Activated CD4-positive, alpha-beta memory T cell treated with anti-CD3 and anti-CD28 coated beads for 36 hours (primary cell): ENCODE measurements at places on chromosomes 3 and 15. TPM values are rescaled to one million over a fixed set of nuclear protein-coding genes. Genes with fewer than 3 reads are reported as not detected.

The MST1R gene
- total RNA-seq = 0.39 TPM

The NBEAL2 gene
- 117 TPM for total RNA-seq

The SMARCC1 gene
- total RNA-seq = 90.3 TPM

The C3orf80 gene
- not detected for total RNA-seq

The ZMAT3 gene
- 9.0 TPM for total RNA-seq

The WDR72 gene
- total RNA-seq = not detected

The SKIC8 gene
- 51.3 TPM for total RNA-seq

The ZKSCAN7 gene
- 1.3 TPM for total RNA-seq

The C3orf20 gene
- total RNA-seq = 0.07 TPM

The STRC gene
- total RNA-seq = 0.57 TPM

The KY gene
- total RNA-seq = not detected

The TRIM71 gene
- 0.02 TPM for total RNA-seq

The LTK gene
- total RNA-seq = 0.34 TPM

The UPK1B gene
- not detected for total RNA-seq

The RAD51 gene
- 70.0 TPM for total RNA-seq

The ADAMTS17 gene
- 1.2 TPM for total RNA-seq

The EFHB gene
- total RNA-seq = 0.57 TPM

The HDAC11 gene
- 3.3 TPM for total RNA-seq

The GUCA1C gene
- not detected for total RNA-seq

The ARRDC4 gene
- 0.24 TPM for total RNA-seq

The P2RY14 gene
- total RNA-seq = 0.17 TPM

The CLPX gene
- 58.8 TPM for total RNA-seq

The WDR49 gene
- total RNA-seq = not detected

The CTXN2 gene
- total RNA-seq = not detected

The NR1I2 gene
- 0.36 TPM for total RNA-seq

The ACKR2 gene
- 0.74 TPM for total RNA-seq

The DNAH12 gene
- total RNA-seq = not detected

The SLC28A1 gene
- not detected for total RNA-seq
